ENCODE measurements at places on chromosomes 7 and 10. TPM values are rescaled to one million over a fixed set of nuclear protein-coding genes. Genes with fewer than 3 reads are reported as not detected.

DNA sequence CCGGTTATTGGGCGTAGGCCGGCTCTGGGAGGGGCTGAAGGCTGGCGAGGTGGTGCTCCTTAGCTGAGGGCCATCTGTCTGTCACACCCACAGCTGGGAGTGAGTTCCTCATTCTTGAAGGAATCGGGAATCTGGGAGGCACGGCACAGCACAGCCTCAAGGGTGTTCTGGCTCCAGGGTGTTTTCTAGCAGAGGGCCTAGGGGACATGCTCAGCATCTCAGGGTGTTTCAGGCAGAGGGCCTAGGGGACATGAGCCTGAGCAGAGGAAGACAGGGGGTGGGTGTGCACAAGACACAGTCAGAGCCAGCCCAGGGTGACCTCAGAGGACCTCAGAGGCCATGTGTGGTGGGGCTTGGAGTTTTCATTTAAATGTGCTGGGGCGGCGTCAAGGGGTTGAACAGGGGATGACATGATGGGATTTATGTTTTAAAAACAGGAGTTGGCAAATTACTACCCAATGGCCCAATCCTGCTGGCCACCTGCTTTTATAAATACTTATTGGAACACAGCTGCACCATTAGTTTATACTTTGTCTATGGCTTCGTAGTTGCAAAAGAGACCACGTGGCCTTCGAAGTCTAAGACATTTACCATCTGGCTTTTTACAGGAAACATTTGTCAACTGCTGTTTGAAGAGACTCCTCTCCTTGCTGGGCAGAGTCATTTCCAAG lies 121.6 kb downstream of the PRKAG2 start:
- no peak for DNase-seq
- H3K27ac ChIP-seq, result no peak overlapping the region
- H3K36me3 ChIP-seq, result no peaks in the 10 kb centered on the region
- peaks cover 5% of the 10 kb centered on the region for H3K27me3 ChIP-seq

Gene PKD2L1
- total RNA-seq, result not detected

DNA sequence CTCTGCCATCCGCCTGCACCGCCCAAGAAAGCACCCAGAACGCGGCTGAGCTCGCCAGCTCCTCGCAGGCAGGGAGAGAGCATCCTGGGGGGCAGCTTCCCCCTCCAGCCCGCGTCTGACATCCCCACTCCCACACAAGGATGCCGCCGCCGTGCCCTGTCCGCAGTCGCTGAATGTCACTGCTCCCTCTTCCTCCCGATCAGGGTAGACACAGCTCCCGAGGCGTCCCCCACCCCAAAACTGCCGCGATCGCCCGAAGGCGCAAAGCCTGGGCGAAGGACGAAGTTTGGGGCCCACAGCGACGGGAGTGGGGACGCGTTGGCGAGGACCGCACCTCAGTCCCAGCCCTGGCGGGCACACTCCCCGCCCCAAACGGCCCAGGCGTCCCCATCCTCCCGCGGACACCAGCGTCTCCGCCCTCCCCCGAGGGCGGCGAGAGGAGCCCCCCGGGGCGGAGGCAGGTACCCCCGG lies 1.5 kb upstream of the KAT6B start:
- peak overlapping the region; percentile 79 for H3K27ac ChIP-seq
- peaks cover 45% of the 10 kb centered on the region for H3K4me1 ChIP-seq
- DNase-seq, result no peak
- H3K4me3 ChIP-seq, result peak overlapping the region; percentile 85

DNA sequence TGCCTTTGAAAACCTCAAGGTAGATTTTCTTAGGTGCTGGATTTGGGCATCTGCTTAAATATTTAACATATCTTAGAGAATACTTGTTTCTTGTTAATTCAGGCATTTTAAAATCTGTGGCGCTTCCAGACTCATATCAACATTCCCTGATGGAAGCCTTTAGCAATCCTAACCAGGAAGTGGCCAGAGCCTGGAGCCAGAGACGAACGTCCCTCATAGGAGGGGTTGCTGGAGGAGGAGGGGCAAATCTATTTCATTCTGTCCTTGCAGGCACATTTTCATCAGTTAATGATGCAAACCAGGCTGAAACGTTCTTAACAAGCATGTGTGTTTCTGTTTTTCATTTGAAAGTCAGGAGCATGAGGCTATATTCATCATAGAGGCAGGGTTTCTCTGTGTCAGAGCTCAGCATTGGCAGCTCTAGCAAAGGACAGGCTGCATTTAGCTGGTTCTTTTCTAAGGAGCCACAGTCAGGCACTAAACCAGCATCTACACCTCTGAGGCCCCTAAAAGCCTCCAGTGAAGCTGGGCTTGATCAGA lies 17.8 kb upstream of the IFIT2 start:
- no peak for DNase-seq
- H3K4me3 ChIP-seq, result no peak overlapping the region
- H3K27ac ChIP-seq, result no peak overlapping the region
- H3K4me1 ChIP-seq, result no peaks in the 10 kb centered on the region

Gene PAOX
- 7.5 TPM for total RNA-seq

Gene ITGB8
- total RNA-seq, result not detected

DNA sequence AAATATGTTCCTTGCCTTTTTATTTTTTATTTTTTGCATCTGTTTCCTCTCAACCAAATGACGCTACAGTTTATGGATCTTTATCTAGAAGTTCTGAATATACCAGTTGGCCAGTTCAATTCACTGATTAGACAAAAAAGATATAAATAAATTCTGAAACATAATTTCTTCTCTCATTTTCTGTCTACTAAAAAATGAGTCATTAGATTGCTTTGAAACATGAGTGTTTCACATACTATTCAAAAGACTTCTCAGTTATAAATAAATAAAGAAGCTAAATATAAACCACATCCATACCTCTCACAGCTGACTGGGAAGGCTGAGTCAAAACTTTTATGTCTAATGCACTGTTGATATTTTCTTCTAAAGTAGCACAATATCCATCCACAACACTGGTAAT lies 97.6 kb upstream of the GPR22 start:
- H3K27me3 ChIP-seq, result no peaks in the 10 kb centered on the region
- no peaks in the 10 kb centered on the region for H3K4me1 ChIP-seq
- no peak overlapping the region for H3K4me3 ChIP-seq
- no peak overlapping the region for H3K27ac ChIP-seq
- DNase-seq, result no peak

Gene PHKG1
- 3.4 TPM for total RNA-seq

DNA sequence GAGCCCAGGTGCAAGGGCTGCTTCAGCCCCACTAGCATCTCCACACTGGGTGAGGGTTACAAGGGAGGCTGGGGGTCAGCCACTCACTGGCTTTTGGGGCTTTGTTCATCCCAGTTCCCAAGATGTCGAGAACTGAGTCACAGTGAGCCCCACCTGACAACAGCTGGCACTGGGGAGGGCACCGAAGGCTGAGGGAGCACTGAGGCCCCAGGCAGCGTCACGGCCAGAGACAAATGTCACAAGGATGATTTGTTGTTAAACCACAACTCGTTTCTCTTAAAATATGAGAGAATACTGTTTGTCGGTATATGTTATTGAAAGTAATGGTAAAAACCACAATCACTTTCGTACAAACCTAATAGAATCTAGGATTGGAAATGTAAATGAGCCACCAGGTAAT lies 219.9 kb downstream of the CELF2 start:
- no peak for DNase-seq
- peak overlapping the region; percentile 27 for H3K4me3 ChIP-seq

Gene PLEKHS1
- 0.05 TPM for total RNA-seq

GRCh38 chr10:78062296-78062695 lies 28.6 kb downstream of the RPS24 start:
- no peak overlapping the region for H3K4me3 ChIP-seq
- H3K27me3 ChIP-seq, result peaks cover 2% of the 10 kb centered on the region

- H3K27me3 ChIP-seq, result peaks cover 3% of the 10 kb centered on the region
- DNase-seq, result no peak
- H3K4me1 ChIP-seq, result peaks cover 16% of the 10 kb centered on the region
- H3K4me3 ChIP-seq, result no peak overlapping the region
- no peaks in the 10 kb centered on the region for H3K36me3 ChIP-seq
- no peak overlapping the region for H3K27ac ChIP-seq
Observed at GRCh38 chr10:109994711-109995577, 12.8 kb upstream of the ADD3 start.

- H3K27me3 ChIP-seq, result peaks cover 1% of the 10 kb centered on the region
- no peak for DNase-seq
- no peaks in the 10 kb centered on the region for H3K4me1 ChIP-seq
- no peaks in the 10 kb centered on the region for H3K36me3 ChIP-seq
- H3K27ac ChIP-seq, result no peak overlapping the region
Observed at GRCh38 chr7:157044943-157045660, 34.6 kb upstream of the MNX1 start.

- no peaks in the 10 kb centered on the region for H3K4me1 ChIP-seq
- no peaks in the 10 kb centered on the region for H3K27me3 ChIP-seq
- no peak for DNase-seq
- H3K36me3 ChIP-seq, result no peaks in the 10 kb centered on the region
Observed at GRCh38 chr10:35712486-35712885, 70.4 kb upstream of the FZD8 start.

Gene PITX3
- 0.17 TPM for total RNA-seq

GRCh38 chr7:102834466-102834865 lies 78.3 kb upstream of the LRRC17 start:
- H3K27me3 ChIP-seq, result peaks cover 9% of the 10 kb centered on the region
- H3K27ac ChIP-seq, result no peak overlapping the region
- no peaks in the 10 kb centered on the region for H3K36me3 ChIP-seq
- no peak for DNase-seq
- H3K4me1 ChIP-seq, result peaks cover 11% of the 10 kb centered on the region
- H3K4me3 ChIP-seq, result no peak overlapping the region

Gene ANKRD26
- 4.3 TPM for total RNA-seq
